Stimulated activated CD4-positive, alpha-beta T cell treated with anti-CD3 and anti-CD28 coated beads, Interleukin-1b, Interleukin-23, amount 100 ng/mL, for 1 hour (primary cell): ENCODE measurements at places on chromosomes 16 and 17.

DNA sequence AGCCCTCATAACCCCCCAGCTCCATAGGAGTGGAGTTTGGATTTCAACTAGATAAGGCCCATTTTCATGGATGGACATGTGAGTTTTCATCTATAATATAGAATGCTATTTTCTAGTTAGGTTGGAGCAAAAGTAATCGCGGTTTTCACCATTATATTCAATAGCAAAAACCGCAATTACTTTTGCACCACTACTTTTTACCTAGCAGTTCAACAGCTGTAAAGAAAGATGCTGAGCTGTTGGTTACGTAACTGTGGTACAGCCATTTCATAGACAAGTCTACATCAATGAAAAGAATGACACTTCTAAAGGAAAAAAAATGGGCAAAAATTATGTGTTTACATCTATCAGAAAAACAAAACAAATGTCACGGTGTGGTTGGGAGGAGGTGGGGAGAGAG, 507.7 kb downstream of the MAF start:
- no peak for DNase-seq

DNA sequence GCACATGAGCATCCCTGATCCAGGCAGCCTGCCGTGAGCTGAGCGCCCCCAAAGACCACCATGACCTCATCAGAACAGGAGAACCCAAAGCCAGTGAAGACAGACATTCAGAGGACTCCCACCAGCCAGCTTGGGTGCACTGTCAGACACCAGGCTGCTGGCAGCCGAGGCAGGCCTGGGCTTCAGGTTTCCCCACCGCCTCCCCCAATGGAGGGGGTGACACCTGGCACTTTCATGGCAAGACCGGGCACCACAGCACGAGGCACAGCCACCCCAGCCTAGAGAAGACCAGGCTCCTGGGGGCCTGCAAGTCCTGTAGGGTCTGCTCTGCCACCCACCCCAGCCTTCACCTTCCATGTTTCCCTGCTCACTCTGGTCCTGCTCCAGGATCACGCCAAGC, 140.5 kb downstream of the C16orf95 start:
- DNase-seq: no peak

DNA sequence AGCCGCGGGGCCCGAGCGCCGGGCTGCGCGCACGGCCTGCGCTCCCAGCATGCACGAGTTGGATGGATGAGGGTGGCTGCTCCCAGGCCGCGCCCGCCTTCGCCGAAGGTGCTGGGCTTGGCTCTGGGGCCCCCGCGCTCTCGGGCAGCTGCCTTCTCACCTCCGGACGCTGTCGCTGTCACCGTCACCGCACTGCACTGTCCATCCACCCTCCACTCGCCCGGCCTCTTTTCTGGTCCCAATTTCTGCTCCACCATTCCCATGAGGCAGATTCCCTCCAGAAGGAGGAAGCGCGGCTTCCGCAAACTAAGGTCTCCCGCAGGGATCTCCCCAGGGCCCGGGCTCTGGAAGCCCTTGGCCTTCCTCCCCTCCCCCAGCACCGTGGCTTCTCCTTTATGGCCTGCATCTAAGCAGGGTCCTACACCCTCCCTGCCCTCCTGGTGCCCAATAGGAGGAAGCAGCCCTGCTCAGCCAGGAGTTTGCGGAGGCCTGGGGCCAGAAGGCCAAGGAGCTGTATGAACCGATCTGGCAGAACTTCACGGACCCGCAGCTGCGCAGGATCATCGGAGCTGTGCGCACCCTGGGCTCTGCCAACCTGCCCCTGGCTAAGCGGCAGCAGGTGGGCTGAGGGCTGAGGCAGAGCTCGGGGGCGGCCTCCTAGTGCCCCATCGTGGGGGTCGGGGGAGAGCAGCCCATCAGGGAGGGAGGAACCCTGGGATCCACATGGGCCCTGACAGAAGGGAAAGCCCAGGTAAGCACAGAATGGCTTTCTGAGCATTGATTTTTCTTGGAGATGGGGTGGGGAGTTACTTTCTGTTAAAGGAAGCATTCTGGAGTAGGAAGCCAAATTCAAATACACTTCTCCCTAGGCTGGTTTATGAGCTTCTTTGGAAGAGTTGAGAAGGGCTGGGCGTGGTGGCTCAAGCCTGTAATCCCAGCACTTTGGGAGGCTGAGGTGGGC, 899 bp downstream of the ACE start:
- no peak for DNase-seq

DNA sequence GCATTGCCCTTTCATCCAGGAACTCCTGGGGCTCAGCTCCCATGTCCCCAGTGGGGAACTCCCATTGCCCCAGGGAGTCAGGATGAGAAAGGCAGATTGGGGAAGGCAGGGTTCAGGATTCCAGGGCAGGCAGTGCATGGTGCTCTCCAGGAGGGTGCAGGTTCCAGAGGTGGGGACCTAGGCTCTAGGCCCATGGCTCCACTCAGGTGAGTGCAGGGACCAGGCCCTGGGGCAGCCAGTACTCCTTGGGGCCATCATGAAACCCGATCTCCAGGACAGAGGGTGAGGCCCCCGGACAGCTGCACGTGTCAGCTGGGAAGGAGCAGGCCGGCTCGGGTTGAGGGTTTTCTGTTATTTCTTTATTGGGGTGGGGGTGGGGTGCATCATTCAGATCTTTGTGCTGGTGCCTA, 1.3 kb upstream of the MTSS2 start:
- DNase-seq: no peak

DNA sequence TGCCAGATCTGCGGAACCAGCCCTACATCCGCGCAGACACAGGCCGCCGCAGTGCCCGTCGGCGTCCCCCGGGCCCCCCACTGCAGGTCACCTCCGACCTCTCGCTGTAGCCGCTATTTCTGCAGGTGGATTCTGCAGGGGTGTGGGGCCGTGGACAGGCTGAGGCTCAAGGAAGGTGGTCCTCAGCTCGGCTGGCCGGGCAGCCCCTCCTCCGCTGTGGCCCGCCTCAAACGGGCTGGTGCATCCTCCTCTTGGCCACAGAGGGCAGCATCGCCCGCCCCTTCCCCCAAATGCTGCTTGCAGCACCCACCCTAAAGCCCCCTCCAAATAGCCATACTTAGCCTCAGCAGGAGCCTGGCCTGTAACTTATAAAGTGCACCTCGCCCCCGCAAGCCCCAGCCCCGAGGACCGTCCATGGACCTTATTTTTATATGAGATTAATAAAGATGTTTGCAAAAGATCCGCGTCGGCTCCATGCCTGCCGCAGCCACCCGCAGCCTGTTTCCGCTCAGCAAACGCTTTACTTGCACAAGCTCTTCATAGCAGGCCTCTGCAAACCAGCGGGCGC, 14.9 kb downstream of the SPATA32 start:
- no peak for DNase-seq

- DNase-seq: no peak
Observed at GRCh38 chr17:36485805-36486203, 677 bp upstream of the ZNHIT3 start.

GRCh38 chr16:78443542-78444364, 344.3 kb downstream of the WWOX start:
- DNase-seq: no peak

DNA sequence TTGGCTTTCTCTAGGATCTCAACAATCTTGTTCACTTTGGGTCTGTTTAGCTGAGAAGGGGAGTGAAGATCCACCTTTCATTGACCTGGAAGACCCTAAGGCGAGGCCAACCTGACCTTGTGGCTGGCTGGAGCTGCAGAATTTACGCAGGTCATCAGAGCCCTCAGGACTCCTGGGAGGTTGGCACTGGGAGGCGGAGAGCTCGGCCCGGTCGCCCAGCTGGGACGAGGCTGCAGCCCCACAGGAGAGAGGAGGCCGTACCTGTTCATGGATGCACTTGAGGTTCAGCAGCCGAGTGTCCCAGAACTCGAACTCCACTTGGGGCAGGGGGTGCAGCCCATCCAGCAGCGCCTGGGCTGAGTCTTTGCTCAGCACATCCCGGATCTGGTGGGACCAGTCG, 5.9 kb downstream of the DNAH17 start:
- DNase-seq: no peak
